Osteocyte (in vitro differentiated cells): ENCODE measurements at places on chromosomes 13 and 19. TPM values are rescaled to one million over a fixed set of nuclear protein-coding genes. Genes with fewer than 3 reads are reported as not detected.

- no peak overlapping the region for H3K27ac ChIP-seq
- no peak overlapping the region for H3K4me3 ChIP-seq
- DNase-seq: no peak
- H3K27me3 ChIP-seq: peaks cover 13% of the 10 kb centered on the region
Observed at GRCh38 chr19:40596608-40597328, 4.4 kb upstream of the LTBP4 start.

GRCh38 chr19:29015569-29015968 lies 197.4 kb downstream of the UQCRFS1 start:
- H3K27me3 ChIP-seq: peaks cover 21% of the 10 kb centered on the region
- no peaks in the 10 kb centered on the region for H3K4me1 ChIP-seq
- H3K27ac ChIP-seq: no peak overlapping the region
- H3K4me3 ChIP-seq: no peak overlapping the region
- no peaks in the 10 kb centered on the region for H3K36me3 ChIP-seq

The CABP5 gene
- total RNA-seq: not detected in 2 replicates

GRCh38 chr13:73745190-73745589 lies 389.0 kb downstream of the KLF12 start:
- H3K4me3 ChIP-seq: no peak overlapping the region
- H3K36me3 ChIP-seq: peaks cover 26% of the 10 kb centered on the region
- DNase-seq: no peak
- H3K27ac ChIP-seq: no peak overlapping the region

The CRX gene
- total RNA-seq: not detected in 2 replicates

The ZNF835 gene
- not detected in 2 replicates for total RNA-seq

DNA sequence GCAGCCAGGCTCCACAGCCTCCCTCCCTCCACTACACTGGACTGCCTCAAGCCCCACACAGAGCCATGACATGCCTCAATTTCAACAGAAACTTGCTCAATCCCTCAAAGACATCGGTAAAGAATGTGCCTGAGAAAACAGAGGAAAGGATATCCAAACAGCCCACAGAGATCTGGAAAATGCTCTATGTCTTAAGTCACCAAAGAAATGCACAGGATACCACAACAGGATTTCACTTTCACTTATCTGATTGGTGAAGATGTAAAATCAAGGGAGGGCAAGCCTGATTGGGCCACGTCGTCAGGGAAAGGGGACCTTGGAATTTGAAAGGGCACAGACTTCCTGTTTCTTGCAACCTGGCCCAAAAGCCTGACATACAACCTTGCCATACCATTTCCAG lies 14.2 kb downstream of the CACNA1A start:
- no peak overlapping the region for H3K27ac ChIP-seq
- no peak for DNase-seq
- H3K27me3 ChIP-seq: no peaks in the 10 kb centered on the region
- H3K4me1 ChIP-seq: no peaks in the 10 kb centered on the region
- H3K36me3 ChIP-seq: no peaks in the 10 kb centered on the region

- H3K27me3 ChIP-seq: no peaks in the 10 kb centered on the region
- peaks cover 42% of the 10 kb centered on the region for H3K36me3 ChIP-seq
- DNase-seq: peak; percentile 62
- H3K4me3 ChIP-seq: no peak overlapping the region
- H3K27ac ChIP-seq: no peak overlapping the region
- H3K4me1 ChIP-seq: peaks cover 5% of the 10 kb centered on the region
Observed at GRCh38 chr13:98348466-98349200, 171.6 kb upstream of the RNF113B start.

DNA sequence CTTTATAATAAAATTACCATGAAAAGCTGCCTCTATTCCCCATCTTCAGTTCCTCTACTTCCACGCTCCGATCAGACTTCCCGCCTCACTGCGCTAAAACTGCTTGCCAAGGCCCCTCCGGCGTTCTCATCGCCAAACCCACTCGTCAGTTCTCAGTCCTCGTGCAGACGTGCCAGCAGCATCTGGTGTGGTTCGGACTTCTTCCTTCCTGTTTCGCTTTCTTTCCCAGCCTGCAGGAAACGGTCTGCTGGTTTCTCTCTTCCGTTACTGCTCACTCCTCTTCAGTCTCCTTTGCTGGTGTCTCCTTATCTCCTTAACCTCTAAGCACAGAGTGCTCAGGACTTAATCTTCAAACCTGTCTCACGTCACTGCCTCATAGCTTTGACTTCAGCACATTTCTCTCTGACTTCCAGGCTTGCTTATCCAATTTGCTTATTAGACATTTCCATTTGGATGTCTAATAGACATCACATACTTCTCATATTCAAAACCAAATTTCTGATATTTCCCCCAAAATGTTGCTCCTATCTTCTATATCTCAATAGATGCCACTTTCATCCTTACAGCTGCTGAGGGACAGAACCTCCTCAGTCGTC lies 40.3 kb downstream of the RCBTB2 start:
- H3K27ac ChIP-seq: no peak overlapping the region
- no peaks in the 10 kb centered on the region for H3K4me1 ChIP-seq
- peaks cover 8% of the 10 kb centered on the region for H3K36me3 ChIP-seq
- no peaks in the 10 kb centered on the region for H3K27me3 ChIP-seq

DNA sequence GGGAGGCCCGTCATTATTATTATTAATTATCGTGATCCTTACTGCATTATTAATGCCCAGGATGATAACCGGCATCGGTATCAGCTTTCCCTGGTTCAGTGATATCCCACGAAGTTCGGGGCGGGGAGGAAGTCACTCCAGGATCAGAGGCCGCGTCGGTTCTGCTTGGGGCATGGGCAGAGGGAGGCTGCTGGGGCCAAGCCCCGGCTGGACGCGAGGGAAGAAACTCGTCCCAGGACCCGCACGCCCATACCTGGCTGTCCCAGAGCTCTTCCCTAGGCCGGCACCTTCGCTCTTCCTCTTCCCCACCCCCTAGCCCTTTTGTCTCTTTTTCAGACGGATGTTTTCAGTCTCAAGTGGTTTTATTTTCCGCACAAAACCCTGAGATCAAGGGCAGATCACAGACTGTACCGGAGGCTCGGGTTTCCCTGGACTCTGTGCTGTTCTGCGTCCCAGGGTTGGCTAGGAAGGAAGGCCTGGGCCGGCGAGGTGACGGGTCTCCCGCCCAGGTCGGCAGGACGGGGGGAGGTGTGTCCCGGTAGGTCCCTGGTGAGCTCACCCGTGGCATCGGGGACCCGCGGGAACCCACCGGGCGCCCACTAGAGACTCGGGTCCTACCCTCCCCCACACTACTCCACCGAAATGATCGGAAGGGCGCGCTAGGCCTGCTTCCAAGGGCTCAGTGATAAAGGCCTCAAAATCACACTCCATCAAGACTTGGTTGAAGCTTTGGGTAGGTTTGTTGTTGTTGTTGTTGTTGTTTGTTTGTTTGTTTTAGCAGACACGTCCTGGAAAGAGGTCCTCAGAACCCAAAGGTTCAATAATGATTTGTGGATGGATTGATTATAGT lies 7.9 kb downstream of the ZIC2 start:
- DNase-seq: no peak
- peak overlapping the region; percentile 98 for H3K27ac ChIP-seq
- peaks cover 76% of the 10 kb centered on the region for H3K4me1 ChIP-seq
- H3K27me3 ChIP-seq: no peaks in the 10 kb centered on the region

The DAND5 gene
- total RNA-seq: not detected in 2 replicates

- H3K27me3 ChIP-seq: peaks cover 29% of the 10 kb centered on the region
- DNase-seq: no peak
- H3K4me1 ChIP-seq: peaks cover 10% of the 10 kb centered on the region
- no peak overlapping the region for H3K27ac ChIP-seq
- no peak overlapping the region for H3K4me3 ChIP-seq
- H3K36me3 ChIP-seq: no peaks in the 10 kb centered on the region
Observed at GRCh38 chr19:17450264-17451075, 2.0 kb upstream of the TMEM221 start.

The PTGER1 gene
- total RNA-seq: 1.0 and 1.6 TPM in 2 replicates

GRCh38 chr13:105979131-105980011 lies 556.1 kb downstream of the EFNB2 start:
- no peak overlapping the region for H3K4me3 ChIP-seq
- no peaks in the 10 kb centered on the region for H3K27me3 ChIP-seq
- no peaks in the 10 kb centered on the region for H3K36me3 ChIP-seq
- H3K27ac ChIP-seq: no peak overlapping the region
- peaks cover 5% of the 10 kb centered on the region for H3K4me1 ChIP-seq

- H3K4me1 ChIP-seq: peaks cover 19% of the 10 kb centered on the region
- H3K27me3 ChIP-seq: no peaks in the 10 kb centered on the region
- no peak for DNase-seq
- H3K27ac ChIP-seq: no peak overlapping the region
- no peaks in the 10 kb centered on the region for H3K36me3 ChIP-seq
Observed at GRCh38 chr19:3129112-3129511, 6.7 kb upstream of the GNA15 start.

GRCh38 chr19:50065938-50066337 lies 40.1 kb downstream of the ZNF473 start:
- H3K27ac ChIP-seq: no peak overlapping the region
- no peak for DNase-seq
- no peak overlapping the region for H3K4me3 ChIP-seq
- no peaks in the 10 kb centered on the region for H3K36me3 ChIP-seq
- no peaks in the 10 kb centered on the region for H3K4me1 ChIP-seq
- H3K27me3 ChIP-seq: no peaks in the 10 kb centered on the region

GRCh38 chr13:41236369-41236768 lies 27.0 kb downstream of the MTRF1 start:
- peaks cover 8% of the 10 kb centered on the region for H3K4me1 ChIP-seq
- no peak overlapping the region for H3K4me3 ChIP-seq
- DNase-seq: no peak
- no peak overlapping the region for H3K27ac ChIP-seq

The FAM216B gene
- total RNA-seq: not detected in 2 replicates

DNA sequence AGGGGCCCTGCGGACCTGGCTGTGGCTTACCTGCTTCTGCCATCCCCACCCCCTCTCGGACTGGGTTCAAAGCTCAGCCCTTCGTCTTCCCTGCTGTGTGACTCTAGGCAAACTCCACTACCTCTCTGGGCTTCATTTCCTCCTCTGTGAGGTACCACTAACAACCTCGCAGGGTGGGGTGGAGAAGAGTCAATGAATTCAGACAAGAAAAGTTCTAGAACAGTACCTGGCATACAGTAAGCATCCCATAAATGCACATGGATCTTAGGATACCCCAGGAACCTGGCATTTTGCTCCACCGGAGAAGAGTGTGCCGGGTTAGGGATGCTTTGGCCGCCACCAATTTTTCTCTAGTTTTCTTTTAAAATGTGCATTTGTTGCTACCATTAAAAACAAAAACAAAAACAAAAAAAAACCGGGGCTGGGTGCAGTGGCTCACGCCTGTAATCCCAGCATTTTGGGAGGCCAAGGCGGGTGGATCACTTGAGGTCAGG lies 3.4 kb downstream of the TLE5 start:
- no peak overlapping the region for H3K4me3 ChIP-seq
- no peaks in the 10 kb centered on the region for H3K27me3 ChIP-seq
- peaks cover 33% of the 10 kb centered on the region for H3K4me1 ChIP-seq
- no peak for DNase-seq

The ZFP28 gene
- 7.8 and 11.3 TPM in 2 replicates for total RNA-seq

- no peak overlapping the region for H3K4me3 ChIP-seq
- H3K36me3 ChIP-seq: no peaks in the 10 kb centered on the region
- H3K4me1 ChIP-seq: peaks cover 7% of the 10 kb centered on the region
- H3K27ac ChIP-seq: no peak overlapping the region
- peaks cover 10% of the 10 kb centered on the region for H3K27me3 ChIP-seq
- DNase-seq: no peak
Observed at GRCh38 chr19:46573679-46574498, 27.2 kb upstream of the CALM3 start.

DNA sequence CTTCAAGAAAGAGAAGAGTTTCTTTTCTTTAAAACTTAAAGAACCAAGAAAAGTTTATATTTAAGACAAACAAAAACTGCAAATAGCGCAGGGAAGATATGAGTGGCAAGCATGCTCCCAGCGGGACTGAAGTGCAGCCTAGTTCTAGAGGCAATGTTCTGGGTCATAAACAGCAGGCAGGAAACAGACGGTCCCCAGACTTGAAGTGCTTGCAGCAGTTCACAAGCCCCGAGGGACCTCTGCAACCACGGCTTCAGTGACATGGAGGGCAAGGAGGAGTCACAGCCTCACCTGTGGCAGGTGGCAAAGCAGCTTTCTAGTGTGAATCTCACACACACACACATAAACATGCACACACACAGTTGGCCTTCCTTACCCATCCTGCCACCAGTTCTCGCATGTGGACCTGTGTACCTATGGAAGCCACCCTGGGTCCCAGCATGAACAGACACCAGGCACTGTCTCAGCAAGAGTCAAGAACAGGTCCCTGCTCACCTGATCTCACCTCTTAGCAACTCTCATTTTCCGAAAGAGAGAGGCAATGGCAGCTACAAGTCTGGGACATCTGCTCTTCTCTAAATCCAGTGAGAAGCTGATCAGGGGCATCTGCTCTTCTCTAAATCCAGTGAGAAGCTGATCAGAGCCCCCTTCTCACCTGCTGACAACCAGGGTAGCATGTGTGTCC lies 162.0 kb downstream of the EFNB2 start:
- no peak for DNase-seq
- no peaks in the 10 kb centered on the region for H3K27me3 ChIP-seq
- H3K27ac ChIP-seq: peak overlapping the region; percentile 80

GRCh38 chr19:41861846-41862245 lies 1.8 kb downstream of the RPS19 start:
- peaks cover 36% of the 10 kb centered on the region for H3K4me1 ChIP-seq
- H3K36me3 ChIP-seq: peaks cover 42% of the 10 kb centered on the region
- H3K27me3 ChIP-seq: peaks cover 6% of the 10 kb centered on the region
